ENCODE measurements at places on chromosomes 2 and 18. TPM values are rescaled to one million over a fixed set of nuclear protein-coding genes. Genes with fewer than 3 reads are reported as not detected.

The LCT gene
- total RNA-seq: not detected

The SULT1C2 gene
- not detected for total RNA-seq

The SLC11A1 gene
- not detected for total RNA-seq

The ANO7 gene
- total RNA-seq: 0.59 TPM

The G6PC2 gene
- total RNA-seq: not detected

The MYOM1 gene
- 0.11 TPM for total RNA-seq

The STARD6 gene
- 0.33 TPM for total RNA-seq

The SH3RF3 gene
- total RNA-seq: 7.4 TPM

The RAPH1 gene
- 36.1 TPM for total RNA-seq

Data from pulmonary artery endothelial cell (primary cell).